Natural killer cell (primary cell): ENCODE measurements at places on chromosomes 12 and 14. TPM values are rescaled to one million over a fixed set of nuclear protein-coding genes. Genes with fewer than 3 reads are reported as not detected.

SOX5 gene
- total RNA-seq, result 0.80 TPM

NFATC4 gene
- not detected for total RNA-seq

- no peaks in the 10 kb centered on the region for H3K27me3 ChIP-seq
- H3K4me3 ChIP-seq, result no peak overlapping the region
- no peak overlapping the region for H3K27ac ChIP-seq
- H3K36me3 ChIP-seq, result no peaks in the 10 kb centered on the region
- DNase-seq, result no peak
These were observed 103.6 kb upstream of the FLRT2 start for GRCh38 chr14:85426068-85426935.

DNA sequence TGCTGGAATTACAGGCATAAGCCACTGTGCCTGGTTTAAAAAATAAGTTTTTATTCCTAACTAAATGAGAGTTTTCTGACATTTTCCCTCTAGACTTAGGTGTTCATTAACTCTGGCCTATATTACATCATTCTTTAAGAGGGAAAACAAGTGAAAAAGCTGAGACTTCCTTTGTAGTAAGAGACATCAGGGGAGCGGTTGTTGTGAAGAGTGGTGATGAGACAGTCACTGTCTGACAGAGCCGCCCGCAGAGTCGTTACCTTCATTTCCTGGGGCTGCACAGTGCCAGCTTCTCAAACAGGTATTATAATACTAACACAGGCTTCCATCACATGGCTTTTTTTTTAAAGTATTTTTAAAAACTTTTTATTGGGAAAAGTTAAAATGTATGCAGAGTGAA lies 19.7 kb upstream of the TDRD9 start:
- H3K27me3 ChIP-seq, result no peaks in the 10 kb centered on the region
- peaks cover 24% of the 10 kb centered on the region for H3K4me1 ChIP-seq
- H3K27ac ChIP-seq, result peak overlapping the region; percentile 26
- no peak for DNase-seq
- H3K4me3 ChIP-seq, result no peak overlapping the region

DNA sequence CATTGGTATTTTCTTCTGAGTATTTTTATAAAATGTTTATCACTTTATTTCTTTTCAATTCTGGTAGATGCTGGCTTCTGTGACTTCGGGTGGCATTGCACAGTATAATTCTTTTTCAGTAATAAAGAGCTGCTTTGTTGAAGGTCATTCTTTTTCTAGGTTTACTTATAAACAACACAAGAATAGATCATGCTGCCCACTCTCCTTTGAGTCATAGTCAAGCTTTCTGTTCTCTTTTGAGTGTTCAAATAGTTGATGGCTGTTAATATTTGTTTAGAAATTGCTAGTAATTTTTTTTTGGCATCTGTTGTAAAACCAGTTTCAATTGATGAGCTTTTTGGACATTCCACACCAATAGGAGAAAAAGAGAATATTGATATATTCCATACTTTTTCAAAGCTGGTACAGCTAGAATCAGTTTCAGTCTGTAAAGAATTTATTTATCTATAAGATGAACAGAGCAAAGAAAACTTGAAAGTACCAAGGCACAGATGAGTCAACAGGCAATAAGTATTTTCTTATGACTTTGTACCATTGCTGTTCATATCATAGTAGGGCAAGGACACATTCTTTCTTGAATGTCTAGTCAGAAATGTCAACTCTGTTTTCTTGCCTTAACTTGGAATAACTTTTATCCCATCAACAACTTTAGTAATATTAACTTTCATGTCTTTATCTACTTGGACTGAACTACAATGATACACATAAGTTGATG lies 513.0 kb upstream of the SEL1L start:
- DNase-seq, result no peak
- H3K4me3 ChIP-seq, result no peak overlapping the region
- H3K36me3 ChIP-seq, result no peaks in the 10 kb centered on the region
- H3K27me3 ChIP-seq, result no peaks in the 10 kb centered on the region

DNA sequence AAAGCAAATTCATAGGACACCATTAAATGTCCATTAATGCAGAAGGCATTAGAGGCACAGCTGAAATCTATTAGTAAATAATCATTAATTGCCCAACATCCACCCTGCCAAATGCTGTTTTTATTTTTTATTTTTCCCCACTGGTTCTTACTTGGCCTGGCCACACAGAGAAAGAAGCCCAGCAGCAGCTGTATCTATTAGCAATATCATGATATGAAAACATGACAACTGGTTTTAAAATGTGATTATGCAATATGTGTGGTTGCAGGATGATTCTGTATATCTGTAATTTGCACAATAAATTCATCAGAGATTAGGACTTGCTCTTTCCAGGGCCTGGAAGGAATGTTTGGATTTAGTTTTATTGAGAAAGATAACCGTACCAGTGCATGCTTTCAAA lies 44.9 kb downstream of the SIX6 start:
- H3K36me3 ChIP-seq, result no peaks in the 10 kb centered on the region
- no peak overlapping the region for H3K27ac ChIP-seq
- no peak overlapping the region for H3K4me3 ChIP-seq
- no peak for DNase-seq
- peaks cover 2% of the 10 kb centered on the region for H3K27me3 ChIP-seq
- no peaks in the 10 kb centered on the region for H3K4me1 ChIP-seq

DNA sequence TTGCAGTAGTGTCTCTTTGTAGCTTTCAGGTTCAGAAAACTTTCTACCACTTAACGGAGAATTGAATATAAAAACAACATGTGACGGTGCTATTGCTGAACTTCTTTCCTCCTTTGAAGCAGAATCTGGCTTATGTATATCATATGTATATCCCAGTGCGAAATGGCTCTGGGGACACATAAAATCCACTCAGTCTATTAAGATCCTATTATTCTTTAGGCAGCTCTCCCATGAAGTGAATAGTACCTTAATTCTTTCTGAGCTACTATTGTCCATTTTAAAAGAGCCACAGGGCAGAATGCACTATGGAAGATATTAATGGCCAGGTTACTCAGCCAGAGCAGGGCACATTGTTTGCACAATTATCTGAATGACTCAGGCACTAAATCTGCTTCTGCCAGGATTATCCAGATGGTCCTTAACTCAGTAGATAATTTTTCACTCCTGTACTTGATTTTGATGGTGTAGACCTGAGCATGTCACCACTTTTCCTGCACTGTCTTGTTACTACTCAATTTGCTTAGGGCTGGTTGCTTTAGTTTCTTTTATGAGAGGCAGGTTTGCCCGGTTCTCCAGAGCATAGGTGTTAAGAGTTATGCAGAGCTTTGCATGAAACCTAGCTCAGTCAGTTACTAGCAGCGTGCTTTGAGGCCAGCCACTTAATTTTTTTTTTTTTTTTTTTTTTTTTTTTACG lies 5.5 kb downstream of the CNTN1 start:
- peaks cover 9% of the 10 kb centered on the region for H3K27me3 ChIP-seq
- H3K27ac ChIP-seq, result no peak overlapping the region
- no peaks in the 10 kb centered on the region for H3K36me3 ChIP-seq
- peaks cover 4% of the 10 kb centered on the region for H3K4me1 ChIP-seq
- DNase-seq, result no peak

GRCh38 chr14:50560931-50561285 lies 963 bp downstream of the ATL1 start:
- peaks cover 14% of the 10 kb centered on the region for H3K4me1 ChIP-seq
- peak overlapping the region; percentile 55 for H3K4me3 ChIP-seq
- peaks cover 29% of the 10 kb centered on the region for H3K27me3 ChIP-seq
- DNase-seq, result peak; percentile 20

DNA sequence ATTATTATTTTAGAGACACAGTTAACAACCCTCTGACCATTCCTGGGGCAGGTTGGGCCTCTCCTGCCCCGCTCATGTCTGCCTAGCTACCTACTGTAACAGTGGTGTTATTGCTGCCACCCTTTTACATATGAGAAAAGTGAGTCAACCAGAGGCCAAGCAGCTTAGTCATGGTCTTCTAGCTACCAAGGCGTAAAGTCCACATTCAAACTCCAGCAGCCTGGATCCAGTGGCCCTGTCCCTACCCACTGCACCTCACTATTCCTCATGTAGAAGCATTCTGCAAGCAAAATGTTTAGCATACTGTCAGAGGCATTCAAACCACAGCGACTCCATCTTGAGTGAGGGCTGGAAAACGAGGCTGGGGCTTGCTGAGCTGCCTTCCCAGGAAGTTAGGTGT lies 95.8 kb downstream of the SLC15A4 start:
- no peak overlapping the region for H3K4me3 ChIP-seq
- no peaks in the 10 kb centered on the region for H3K27me3 ChIP-seq
- peaks cover 17% of the 10 kb centered on the region for H3K4me1 ChIP-seq

FLRT2 gene
- total RNA-seq, result not detected

MEG3 gene
- total RNA-seq, result 1.0 TPM
